ENCODE measurements at places on chromosomes 1 and 21. TPM values are rescaled to one million over a fixed set of nuclear protein-coding genes. Genes with fewer than 3 reads are reported as not detected.

GRCh38 chr1:47578721-47579419 is 141.0 kb downstream of the FOXD2 start:
- no peak overlapping the region for H3K4me3 ChIP-seq
- no peaks in the 10 kb centered on the region for H3K36me3 ChIP-seq
- H3K27ac ChIP-seq = no peak overlapping the region
- H3K4me1 ChIP-seq = peaks cover 2% of the 10 kb centered on the region
- peaks cover 7% of the 10 kb centered on the region for H3K27me3 ChIP-seq
- DNase-seq = no peak

Gene HOOK1
- total RNA-seq = 1.6 TPM

Gene C1orf198
- total RNA-seq = 13.7 TPM

Gene KIAA1614
- 0.16 TPM for total RNA-seq

DNA sequence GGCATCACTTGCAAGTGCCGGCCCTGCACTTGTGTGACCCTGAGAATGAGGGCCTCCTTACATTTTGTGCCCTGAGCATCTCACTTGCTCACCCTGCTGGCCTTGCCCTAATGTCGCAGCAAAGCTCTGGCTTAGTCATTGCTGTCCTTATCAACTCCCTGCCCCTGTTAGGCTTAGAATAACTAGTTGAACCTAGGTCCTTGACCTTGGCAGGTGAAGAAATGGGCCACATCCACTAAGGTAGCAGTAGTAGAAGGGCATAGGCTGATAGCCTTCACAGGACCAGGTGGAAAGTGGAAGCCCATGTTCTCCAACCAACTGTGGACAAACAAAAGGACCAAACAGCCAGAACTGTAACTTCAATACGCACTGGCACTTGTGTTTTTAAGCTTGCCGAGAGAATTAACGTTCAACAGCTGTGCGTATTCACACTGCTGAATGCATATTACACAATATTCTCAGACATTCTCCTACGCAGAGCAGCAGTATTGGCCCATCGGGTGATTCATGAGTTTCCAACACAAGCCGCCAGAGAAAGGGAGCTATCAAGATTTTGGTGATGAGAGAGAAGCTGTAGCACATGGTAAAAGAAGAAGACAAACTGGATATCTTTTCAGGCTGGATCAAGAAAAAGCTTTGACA is 27.7 kb upstream of the PTGFRN start:
- H3K36me3 ChIP-seq = no peaks in the 10 kb centered on the region
- peak; percentile 82 for DNase-seq
- H3K27me3 ChIP-seq = no peaks in the 10 kb centered on the region
- H3K4me1 ChIP-seq = peaks cover 28% of the 10 kb centered on the region

Gene FAM43B
- not detected for total RNA-seq

Data from activated CD4-positive, alpha-beta T cell treated with anti-CD3 and anti-CD28 coated beads, Interleukin-2, amount 10 ng/mL, durations not matched to agents 24 days and 14 days (primary cell).